HT-29 (cell line): ENCODE measurements at places on chromosomes 4 and X. TPM values are rescaled to one million over a fixed set of nuclear protein-coding genes. Genes with fewer than 3 reads are reported as not detected.
A peak's percentile ranks its signal among the peaks of the same experiment; 100 is the strongest.

GRCh38 chr4:62285026-62285425 is 1084.9 kb downstream of the ADGRL3 start:
- DNase-seq = no peak

GRCh38 chr4:119087656-119088055 is 48.0 kb upstream of the MYOZ2 start:
- DNase-seq = no peak

GRCh38 chr4:112523764-112524505 is 8.0 kb upstream of the NEUROG2 start:
- peak; percentile 85 for DNase-seq

The RNF128 gene
- 61.5 and 69.0 TPM in 2 replicates for total RNA-seq

DNA sequence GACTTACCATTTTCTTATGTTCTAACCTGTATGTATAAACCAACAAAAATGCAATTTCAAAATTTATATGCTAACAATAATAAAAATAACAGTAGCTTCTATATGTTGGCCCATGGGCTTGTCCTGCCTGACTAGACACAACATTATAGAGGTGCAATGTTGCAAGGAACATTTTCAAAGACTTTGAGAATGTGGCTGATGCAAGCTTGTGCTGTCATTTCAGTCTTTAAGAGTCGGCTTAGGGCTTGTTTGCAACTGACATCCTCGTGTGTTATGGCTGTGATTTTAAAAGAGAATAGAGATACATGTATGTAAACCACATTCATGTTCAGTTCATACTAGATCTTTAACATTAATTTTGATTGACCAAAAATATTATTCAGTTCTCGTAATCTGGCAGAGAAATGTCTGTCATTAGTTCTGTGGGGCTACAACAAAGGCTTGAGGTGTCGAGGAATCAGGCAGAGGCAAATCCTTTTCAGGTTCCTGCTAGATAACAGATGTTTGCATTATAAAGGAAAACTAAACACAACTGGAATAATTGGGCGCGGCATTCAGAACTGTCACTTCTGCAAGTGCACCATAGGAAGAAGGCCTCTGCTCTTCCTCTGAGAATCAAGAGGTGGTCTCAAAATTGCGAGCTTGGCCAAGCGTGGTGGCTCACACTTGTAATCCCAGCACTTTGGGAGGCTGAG is 13.1 kb downstream of the TMSB4X start:
- no peak for DNase-seq
